Foreskin melanocyte (primary cell): ENCODE measurements at places on chromosomes 6 and 20.
A peak's percentile ranks its signal among the peaks of the same experiment; 100 is the strongest.

DNA sequence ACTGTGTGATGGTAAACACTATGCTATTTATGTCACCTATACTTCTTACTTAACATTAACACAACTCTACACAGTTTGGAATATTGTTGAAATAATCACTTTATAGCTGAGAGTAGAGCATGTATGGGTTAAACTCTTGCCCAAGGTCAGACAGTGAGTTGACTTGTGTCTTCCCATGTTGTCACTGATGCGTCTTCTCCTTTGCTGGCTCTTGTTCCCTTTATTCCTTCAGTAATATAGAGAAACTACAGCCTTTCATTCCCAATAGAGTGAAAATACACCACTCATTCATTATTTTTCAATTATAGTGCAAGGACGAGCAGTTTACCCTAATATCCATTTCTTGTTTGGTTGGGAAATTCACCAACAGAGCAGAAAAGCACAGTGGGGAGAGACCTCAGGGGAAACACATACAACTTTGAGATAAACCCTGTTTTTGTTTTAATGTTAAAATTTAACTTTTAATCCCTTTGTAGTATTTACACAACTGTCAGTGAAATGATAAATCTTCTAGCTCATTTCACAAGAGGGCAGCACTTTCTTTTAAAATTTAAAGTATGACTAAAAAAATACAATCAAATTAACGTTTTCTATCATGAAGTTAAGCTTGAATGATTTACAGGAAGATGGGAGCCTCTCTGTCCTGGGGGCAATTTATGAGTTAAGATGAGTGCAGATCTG, 363.0 kb downstream of the UTRN start:
- no peak for DNase-seq

GRCh38 chr20:9912858-9913434, 74.1 kb upstream of the PAK5 start:
- DNase-seq, result peak; percentile 24

GRCh38 chr6:79072640-79073181, 5.3 kb downstream of the PHIP start:
- DNase-seq, result no peak

GRCh38 chr20:17320456-17320855, 93.6 kb downstream of the PCSK2 start:
- no peak for DNase-seq

- DNase-seq, result no peak
Measured at GRCh38 chr20:57071283-57071731, 195.1 kb downstream of the BMP7 start.
